ENCODE measurements at places on chromosomes 3 and 15.

GRCh38 chr3:11452885-11453847 is 181.0 kb downstream of the ATG7 start:
- ATAC-seq, result peak; percentile 56
- peak overlapping the region; percentile 42 for H3K27ac ChIP-seq
- no peak overlapping the region for H3K4me3 ChIP-seq
- H3K36me3 ChIP-seq, result no peaks in the 10 kb centered on the region

- H3K4me1 ChIP-seq, result no peaks in the 10 kb centered on the region
- no peak for ATAC-seq
- no peaks in the 10 kb centered on the region for H3K36me3 ChIP-seq
- peaks cover under 1% of the 10 kb centered on the region for H3K27me3 ChIP-seq
- H3K4me3 ChIP-seq, result no peak overlapping the region
- no peak overlapping the region for H3K27ac ChIP-seq
These were observed 209.9 kb upstream of the MRPL3 start for GRCh38 chr3:131712662-131713061.

- no peaks in the 10 kb centered on the region for H3K36me3 ChIP-seq
- no peak overlapping the region for H3K4me3 ChIP-seq
- no peaks in the 10 kb centered on the region for H3K4me1 ChIP-seq
- ATAC-seq, result no peak
These were observed 180.5 kb upstream of the RASGRP1 start for GRCh38 chr15:38745126-38745525.

GRCh38 chr3:67329358-67329757 is 325.1 kb downstream of the SUCLG2 start:
- H3K27ac ChIP-seq, result no peak overlapping the region
- no peaks in the 10 kb centered on the region for H3K4me1 ChIP-seq
- no peaks in the 10 kb centered on the region for H3K27me3 ChIP-seq
- H3K36me3 ChIP-seq, result no peaks in the 10 kb centered on the region
- H3K4me3 ChIP-seq, result no peak overlapping the region
- no peak for ATAC-seq

DNA sequence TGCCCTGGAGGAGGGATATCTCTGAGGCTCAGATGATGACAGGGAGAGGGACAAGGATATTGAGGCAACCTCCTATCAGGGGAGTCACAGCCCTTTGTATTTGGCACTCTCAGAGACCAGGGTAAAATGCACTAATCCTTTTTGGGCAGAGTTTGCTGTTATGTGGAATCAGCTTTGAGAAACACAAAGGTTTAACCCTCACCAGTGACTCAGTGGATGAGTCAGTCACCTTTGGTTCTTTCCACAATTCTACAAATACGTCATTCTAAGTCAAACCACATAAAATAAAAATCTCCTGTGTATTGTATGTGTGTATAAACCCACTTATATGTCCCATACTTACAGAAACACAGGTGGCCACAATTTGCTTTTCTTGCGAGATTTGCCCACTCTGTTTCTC is 5.1 kb downstream of the LSAMP start:
- H3K27me3 ChIP-seq, result peaks cover 7% of the 10 kb centered on the region
- no peaks in the 10 kb centered on the region for H3K36me3 ChIP-seq
- H3K27ac ChIP-seq, result no peak overlapping the region
- no peak for ATAC-seq
